Endodermal cell (in vitro differentiated cells): ENCODE measurements at places on chromosomes 16 and 17.

GRCh38 chr17:73432624-73433190 is 120.9 kb upstream of the CDC42EP4 start:
- no peak for DNase-seq

DNA sequence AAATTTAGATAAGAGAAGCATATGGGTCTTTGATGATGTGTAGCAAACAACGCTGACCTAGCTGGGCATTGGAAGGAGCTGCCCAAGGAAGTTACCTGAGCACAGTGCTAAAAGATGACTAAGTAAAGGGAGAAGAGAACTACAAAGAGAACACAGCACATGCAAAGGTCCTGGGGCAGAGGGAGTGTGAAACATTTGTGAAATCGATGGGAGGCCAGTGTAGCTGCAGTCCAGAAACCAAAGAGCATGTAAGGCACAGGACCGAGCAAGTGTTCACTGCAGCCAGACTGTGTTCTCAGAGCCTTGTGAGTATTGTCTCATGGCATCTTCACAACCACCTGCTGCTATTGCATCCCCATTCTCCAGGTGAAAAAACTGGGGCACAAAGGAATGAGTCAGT is 44.9 kb downstream of the ARHGAP27 start:
- DNase-seq = no peak

- DNase-seq = no peak
These were observed 871 bp downstream of the ABCA8 start for GRCh38 chr17:68954146-68954896.

- no peak for DNase-seq
These were observed 36.3 kb downstream of the MYO15A start for GRCh38 chr17:18144855-18145254.

DNA sequence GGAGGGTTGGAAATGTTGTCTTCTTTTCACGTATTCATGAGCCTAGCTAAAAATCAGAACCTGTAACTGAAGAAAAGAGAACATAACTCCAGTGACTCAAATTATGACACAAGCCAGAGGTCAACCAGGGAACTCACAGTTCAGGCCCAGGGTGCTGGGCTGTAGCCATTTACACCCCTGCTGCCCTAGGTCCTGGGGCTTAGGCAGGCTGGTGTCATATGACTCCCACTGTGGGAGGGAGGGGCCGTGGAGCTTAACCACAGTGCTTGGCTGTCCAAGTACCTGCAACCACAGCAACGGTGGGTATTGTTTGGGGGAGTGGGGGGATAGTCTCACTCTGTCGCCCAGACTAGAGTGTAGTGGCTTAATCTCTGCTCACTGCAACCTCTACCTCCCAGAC is 71.1 kb upstream of the AMZ2 start:
- DNase-seq = peak; percentile 57

- no peak for DNase-seq
These were observed 3.5 kb downstream of the CTNS start for GRCh38 chr17:3639981-3640596.

DNA sequence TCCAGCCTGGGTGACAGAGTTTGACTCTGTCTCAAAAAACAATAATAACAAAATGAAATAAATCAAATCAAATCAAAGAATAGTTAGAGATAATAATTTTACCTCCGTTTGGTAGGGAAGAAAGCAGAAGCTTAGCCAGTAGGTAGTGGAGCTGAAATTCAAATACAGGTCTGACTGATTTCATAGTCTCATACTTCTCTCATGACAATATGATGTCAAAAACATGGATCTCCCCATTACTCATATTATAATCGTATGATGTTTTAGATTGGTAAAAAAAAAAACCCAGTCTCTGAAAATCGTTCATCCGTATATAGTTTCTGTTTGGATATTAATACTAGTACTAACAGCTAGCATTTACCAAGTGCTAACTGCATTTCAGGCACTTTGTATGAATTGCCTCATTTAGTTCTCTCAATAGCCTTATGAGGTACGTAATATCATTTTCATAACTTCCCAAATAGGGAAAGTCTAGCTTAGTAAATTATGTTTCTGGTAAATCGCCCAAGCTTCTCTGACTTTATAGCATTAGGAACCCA is 48.7 kb downstream of the CDH8 start:
- no peak for DNase-seq

GRCh38 chr17:13883659-13884058 is 185.6 kb upstream of the COX10 start:
- DNase-seq = no peak

DNA sequence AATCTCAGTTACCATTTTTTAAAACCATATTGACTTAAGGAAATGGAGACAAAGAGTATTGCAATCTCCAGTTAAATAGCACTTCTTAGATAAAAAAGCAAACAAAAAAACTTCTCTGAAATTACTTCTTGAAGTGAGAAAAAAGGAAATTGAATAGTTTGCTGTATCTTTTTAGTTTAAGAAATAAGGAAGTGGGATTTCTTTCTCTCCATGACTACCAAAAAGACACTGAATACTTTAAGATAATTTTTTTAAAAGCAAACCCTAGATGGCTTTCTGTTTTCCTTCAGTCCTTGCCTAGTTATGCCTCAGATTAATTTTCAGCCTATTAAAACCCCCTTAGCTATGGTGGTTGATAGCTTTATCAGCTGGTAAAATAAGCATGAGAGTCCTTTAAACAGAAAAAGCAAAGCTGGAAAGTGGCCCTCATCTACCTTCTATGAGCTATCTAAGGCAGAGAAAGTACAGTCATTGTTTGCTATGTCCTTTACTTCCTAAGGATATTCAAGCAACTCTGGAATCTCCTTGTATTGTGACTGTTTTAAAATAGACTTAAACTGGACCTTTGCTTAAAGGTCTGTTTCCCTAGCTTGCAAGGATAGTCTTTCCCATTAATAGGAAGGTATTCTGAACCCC is 28.6 kb downstream of the TPPP3 start:
- DNase-seq = no peak

DNA sequence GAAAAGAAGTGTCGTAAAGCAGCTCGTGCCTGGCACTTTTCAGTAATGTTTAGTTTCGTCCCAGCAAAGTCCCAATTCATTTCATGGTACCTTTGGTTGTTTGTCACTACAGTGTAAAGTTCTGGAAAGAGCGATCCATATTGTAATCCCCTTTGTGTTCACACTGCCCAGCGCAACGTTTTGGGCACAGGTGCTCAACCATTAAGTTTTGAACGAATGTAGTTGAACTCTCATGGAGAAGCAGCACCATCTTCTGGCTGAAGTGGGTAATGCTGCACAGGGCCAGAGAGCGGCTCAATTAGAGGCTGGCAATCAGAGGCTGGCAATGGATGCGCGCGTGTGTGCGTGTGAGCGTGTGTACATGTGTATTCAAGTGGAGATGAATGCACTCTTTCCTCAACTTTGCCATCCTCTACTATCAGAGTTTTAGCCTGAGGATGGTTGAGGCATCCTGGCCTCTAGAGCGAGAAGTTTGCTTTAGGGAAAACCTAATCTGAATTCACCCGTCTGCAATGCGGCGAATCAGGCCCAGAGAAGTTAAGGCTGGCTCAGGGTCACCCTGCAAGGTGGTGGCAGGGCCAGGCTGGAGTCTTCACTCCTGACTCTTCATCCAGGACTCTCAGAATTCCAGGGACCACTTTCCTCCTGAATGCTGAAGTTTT is 29.9 kb downstream of the DYNLL2 start:
- DNase-seq = peak; percentile 96

DNA sequence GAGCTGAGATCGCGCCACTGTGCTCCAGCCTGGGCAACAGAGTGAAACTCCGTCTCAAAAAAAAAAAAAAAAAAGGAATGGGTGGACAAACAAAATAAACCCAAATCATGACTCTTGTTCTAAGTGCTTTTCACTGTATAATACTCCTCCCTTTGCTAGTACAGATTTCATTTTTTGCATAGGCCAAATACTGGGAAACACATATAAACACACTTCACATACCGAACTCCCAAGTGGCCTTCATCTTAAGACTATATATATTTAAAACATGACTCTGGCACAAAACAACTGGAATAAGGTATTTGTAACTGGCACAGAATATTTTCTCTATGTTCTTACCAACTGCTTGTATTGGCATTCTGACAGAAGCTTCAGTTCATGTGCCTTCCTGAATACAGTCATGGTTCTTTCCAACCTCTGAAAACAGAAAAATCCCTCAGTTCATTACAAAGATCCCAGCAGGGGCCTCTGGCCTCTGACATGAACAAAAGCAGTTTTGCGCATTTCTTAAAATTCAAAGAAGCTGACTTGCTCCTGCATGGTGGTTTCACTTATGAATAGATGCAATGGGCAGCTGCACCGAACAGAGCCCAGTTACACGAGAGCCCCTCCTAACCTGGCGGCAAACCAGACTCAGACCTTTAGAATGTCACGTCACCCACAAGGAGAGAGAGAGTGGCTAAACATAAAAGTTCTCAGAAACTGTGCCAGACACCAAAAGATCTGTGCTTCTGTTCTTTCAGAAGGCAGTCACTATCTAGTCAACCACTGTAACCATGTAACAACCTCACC is 19.1 kb upstream of the COPRS start:
- DNase-seq = no peak

- no peak for DNase-seq
These were observed 86.5 kb downstream of the MAP2K6 start for GRCh38 chr17:69500911-69501429.

GRCh38 chr17:32590974-32591373 is 104.2 kb downstream of the CDK5R1 start:
- DNase-seq = no peak

DNA sequence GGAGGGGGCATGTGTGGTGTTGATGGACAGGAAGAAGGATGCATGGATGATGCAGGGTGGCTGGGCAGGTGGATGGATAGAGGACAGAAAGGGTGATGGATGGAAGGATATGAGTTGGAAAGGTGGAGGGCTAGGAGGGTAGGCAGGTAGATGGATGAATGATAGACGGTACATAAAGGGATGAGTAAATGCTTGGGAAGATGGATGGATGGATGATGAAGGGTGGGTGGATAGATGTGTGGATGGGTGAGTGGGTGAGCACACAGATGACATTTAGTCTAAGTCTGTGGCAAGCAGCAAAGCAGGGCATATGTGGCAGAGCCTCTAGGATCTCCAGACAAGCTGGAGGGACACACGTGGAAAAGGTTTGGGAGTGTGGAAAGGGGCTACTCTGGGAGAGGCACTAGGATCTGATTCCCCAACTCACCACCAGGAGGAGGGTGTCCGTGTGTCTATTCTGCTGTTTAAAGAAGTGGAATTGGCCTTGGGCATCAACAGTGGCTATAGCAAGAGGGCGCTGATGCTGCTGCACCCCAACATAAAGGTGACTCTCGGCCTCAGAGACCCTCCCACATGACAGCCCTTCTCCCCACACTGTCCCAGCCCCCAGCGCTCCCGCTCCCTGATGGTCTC is 8.2 kb downstream of the PLD2 start:
- DNase-seq = peak; percentile 71

GRCh38 chr17:3004150-3004801 is 59.1 kb downstream of the OR1D5 start:
- DNase-seq = no peak

GRCh38 chr17:13367154-13367553 is 234.6 kb downstream of the HS3ST3A1 start:
- no peak for DNase-seq

GRCh38 chr16:10037751-10038150 is 144.5 kb downstream of the GRIN2A start:
- no peak for DNase-seq

DNA sequence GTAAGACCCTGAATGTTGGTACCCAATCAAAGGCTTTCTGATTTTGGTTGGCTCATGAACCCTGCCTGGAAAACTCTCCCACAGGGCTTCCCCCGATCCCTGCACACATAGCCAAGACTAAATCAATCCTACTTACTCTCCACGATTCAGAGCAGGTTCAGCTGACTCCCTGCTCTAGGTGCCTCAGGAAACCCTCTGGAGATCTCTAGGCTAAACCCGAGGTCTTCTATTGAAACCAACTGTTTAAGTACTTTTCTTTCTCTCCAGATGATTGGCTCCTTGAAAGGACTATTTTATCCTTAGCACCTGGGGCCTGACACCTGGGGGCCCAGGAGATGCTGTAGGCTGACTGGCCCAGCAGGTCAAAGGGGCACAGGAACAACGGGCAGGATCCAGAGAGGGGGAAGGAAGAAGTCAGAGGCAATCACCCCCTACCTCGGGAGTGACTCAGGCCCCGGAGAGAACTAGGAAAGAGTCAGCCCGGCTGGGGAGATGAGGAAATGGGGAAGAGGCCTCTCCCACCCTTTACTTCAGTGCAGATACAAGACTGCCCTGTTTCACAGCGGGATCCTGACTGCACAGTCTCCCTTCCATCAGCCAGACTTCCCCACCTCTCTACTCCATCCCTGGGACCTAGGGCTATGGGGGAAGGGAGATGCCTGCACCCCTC is 2.0 kb downstream of the TBC1D10B start:
- peak; percentile 51 for DNase-seq

DNA sequence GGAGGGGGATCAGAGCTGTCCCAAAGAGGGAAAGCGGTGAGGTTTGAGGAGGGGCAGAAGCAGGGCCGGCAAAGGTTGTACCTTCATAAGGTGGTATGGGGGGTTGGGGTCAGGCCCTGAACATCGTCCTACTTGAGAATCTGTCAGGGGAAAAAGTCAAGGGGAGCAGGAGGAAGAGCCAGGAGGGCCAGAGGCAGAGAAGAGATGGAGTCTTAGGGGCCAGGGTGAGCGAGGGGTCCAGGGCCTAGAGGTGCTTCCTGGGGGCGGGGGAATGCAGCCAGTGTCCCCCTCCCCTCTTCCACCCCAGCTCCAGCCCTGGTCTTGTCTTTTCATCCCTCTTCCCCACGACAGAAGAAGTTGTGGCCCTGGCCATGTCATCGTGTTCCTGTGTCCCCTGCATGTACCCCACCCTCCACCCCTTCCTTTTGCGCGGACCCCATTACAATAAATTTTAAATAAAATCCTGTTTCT is 1.3 kb upstream of the PRRT2 start:
- DNase-seq = peak; percentile 59

DNA sequence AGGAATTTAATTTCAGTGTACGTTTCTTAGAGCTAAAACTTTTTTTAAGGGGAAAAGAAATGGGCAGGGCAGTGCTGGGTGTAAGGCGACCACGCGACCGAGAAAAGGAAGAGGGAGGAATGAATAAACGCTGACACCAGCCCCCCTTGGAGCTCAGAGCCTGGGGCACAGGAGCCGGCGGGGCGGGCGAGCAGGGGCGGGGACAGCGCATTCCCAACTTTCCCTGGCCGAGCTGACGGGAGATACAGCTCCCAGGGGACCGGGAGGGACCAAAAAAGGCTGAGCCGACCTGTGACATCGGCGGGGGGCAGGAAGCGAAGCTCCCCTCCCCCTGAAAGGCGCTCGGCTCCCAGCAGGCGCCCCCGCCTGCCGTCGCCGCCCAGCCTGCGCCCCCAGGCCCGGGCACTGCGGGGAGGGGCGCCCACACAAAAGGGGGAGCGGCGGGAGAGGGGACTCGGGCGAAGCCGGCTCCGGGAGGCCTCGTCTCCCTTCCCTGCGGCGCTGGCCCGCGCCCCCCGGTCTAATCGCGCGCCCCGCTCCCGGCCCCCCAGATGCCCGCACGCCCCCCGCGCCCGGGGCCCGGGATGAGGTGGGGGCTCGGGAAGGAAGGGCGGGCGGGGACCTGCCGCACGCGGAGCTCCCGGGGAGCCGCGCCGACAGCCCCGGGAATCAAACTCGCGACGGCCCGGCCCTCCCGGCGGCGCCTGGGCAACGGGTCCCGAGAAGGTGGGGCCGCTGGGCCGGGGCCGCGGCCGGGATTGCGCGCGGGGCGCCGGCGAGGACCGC is 622 bp downstream of the CUEDC1 start:
- DNase-seq = peak; percentile 92
